ENCODE measurements at places on chromosomes 4 and X. TPM values are rescaled to one million over a fixed set of nuclear protein-coding genes. Genes with fewer than 3 reads are reported as not detected.

DNA sequence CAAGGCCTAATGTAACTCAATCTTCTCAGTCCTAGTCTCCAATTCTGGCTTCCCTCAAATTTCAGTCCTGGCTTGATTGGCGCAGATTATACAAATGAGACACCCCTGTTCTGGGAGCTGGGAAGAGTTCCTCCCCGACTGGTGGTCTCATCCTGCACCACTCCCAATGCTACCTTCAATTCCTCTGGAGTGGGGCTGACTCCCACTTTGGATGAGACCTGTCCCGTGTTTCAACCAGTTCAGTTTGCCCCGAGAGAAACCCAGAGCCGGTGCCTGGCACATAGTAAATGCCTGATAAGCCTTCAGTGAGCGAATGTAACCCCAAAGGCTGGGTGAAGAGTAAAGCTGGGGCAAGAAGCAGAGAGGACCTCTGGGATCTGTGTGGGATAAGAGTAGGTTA lies 4.0 kb upstream of the SYP start:
- no peak overlapping the region for H3K27ac ChIP-seq
- H3K4me1 ChIP-seq: no peaks in the 10 kb centered on the region
- no peaks in the 10 kb centered on the region for H3K27me3 ChIP-seq
- DNase-seq: no peak

GRCh38 chr4:8365353-8365752 lies 75.2 kb downstream of the ACOX3 start:
- no peaks in the 10 kb centered on the region for H3K27me3 ChIP-seq
- peaks cover 4% of the 10 kb centered on the region for H3K36me3 ChIP-seq
- no peaks in the 10 kb centered on the region for H3K4me1 ChIP-seq

CRMP1 gene
- 1.9 TPM for total RNA-seq

PAGE5 gene
- not detected for total RNA-seq

DNA sequence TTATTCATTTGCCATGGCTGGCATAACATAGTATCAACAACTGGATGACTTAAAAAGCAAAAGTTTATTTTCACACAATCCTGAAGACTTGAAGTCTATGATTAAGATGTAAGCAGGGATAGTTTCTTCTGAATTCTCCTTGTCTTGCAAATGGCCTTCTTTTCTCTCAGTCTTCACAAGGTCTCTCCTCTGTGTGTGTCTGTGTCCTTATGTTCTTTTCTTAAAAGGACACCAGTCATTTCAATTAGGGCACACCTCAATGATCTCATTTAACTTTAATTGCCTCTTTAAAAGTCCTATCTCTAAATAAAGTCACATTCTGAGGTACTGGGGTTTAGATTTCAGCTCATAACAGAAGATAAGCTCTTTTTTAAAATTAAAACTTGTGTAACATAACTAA lies 399.7 kb downstream of the PABPC4L start:
- H3K4me3 ChIP-seq: no peak overlapping the region
- no peaks in the 10 kb centered on the region for H3K27me3 ChIP-seq
- no peaks in the 10 kb centered on the region for H3K36me3 ChIP-seq
- no peaks in the 10 kb centered on the region for H3K4me1 ChIP-seq
- H3K27ac ChIP-seq: no peak overlapping the region
- no peak for DNase-seq

Measured in spleen (tissue), 13 donors.